ENCODE measurements at places on chromosomes 12 and 14.

DNA sequence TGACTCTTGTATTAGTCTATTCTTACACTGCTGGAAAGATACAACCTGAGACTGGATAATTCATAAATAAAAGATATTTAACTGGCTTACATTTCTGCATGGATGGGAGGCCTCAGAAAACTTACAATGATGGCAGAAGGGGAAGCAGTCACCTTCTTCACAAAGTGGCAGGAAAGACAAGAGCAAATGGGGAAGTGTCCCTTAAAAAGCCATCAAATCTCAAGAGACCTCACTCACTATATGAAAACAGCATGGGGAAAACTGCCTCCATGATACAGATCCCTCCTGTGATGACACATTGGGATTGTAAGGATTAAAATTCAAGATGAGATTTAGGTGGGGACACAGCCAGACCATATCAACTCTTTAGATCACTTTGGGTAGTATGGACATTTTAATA, 83.7 kb downstream of the TMTC3 start:
- DNase-seq, result no peak

DNA sequence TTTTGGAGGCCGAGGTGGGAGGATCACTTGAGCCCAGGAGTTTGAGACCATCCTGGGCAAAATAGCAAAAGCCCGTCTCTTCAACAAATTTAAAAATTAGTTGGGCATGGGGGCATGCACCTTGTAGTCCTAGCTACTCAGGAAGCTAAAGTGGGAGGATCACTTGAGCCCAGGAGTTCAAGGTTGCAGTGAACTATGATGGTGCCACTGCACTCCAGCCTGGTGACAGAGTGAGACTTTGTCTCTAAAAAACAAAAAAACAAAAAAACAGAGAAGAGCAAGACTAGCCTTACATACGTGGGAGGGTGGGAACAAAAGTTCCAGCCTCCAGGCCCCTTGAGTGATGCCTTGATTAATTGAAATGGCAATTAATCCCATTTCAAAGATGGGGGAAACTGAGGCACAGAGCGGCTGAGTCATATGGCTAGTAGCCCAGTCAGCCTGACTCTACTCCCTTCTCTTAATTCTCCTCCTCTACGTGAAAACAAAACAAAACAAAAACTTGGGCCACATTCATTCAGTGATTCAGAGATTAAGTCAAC, 3.3 kb upstream of the FAM222A start:
- DNase-seq, result no peak

- DNase-seq, result no peak
These were observed 88.6 kb upstream of the DCN start for GRCh38 chr12:91271185-91271584.

DNA sequence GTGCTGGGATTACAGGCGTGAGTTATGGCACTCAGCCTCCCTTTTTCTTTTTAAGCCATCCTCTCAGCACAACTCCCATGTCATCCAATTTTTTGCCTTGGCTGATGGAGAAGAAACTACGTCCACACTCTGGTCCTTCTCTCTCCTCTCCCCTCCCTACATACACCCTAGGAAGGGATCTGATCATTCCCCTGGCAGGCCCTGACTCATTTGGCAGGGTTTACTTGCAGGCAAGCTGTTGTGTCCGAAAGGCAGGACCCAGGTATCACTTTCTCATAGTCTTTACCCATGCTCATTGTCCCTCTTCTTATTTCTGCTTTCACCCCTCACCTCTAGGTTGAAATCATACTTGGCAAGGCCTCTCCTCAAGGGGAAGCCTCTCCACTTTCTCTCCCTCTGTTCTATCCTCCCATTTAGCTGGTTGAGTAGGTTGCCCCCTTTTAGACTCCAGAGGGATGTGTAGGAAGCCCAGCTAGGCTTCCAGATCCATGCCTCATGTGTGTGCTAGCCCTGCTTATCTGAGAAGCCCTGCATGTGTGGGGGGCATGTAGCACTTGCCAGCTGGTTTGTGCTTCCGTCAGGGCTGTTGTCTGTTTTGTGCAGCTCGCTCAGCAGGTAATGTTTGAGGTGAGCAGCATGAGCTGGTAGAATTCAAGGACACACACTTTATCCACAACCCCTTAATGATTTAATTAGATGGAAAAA, 14.8 kb downstream of the GPR19 start:
- no peak for DNase-seq

DNA sequence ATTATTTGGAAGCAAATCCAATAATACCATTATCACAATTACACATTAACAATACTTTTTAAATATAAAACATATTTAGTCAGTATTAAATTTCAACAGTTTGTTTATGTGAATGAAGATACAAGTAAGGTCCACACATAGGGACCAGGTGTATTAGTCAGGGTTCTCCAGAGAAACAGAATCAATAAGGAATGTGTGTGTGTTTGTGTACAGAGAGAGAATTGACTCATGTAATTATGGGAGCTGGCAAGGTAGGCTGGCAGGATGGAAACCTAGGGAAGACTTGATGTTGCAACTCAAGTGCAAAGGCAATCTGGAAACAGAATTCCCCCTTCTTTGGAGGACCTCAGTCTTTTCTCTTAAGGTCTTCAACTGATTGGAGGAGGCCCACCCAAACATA, 123.2 kb upstream of the OTX2 start:
- DNase-seq, result no peak

- DNase-seq, result no peak
These were observed 67.2 kb downstream of the PAH start for GRCh38 chr12:102849722-102850447.

Data from effector CD8-positive, alpha-beta T cell (primary cell).